ENCODE measurements at places on chromosomes 5 and 9.
A peak's percentile ranks its signal among the peaks of the same experiment; 100 is the strongest.

GRCh38 chr9:126348911-126349550 is 22.4 kb downstream of the MVB12B start:
- DNase-seq, result no peak

DNA sequence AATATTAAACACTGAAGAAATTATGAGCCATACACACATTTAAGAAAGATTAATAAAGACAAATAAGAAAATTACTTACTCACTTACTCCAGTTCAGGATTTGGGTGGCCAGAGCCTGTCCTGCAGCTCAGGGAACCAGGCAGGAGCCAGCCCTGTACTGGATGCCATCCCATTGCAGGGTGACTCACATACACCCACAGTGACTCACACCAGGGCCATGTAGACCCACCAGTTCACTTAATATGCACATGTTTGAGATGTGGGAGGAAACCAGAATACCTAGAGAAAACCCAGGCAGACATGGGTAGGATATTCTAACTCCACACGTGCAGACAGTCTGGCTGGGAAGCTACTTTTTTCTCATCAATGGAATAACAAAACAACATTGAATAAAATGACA is 49.6 kb upstream of the ADRB2 start:
- DNase-seq, result no peak

GRCh38 chr9:2029666-2030170 is 14.6 kb downstream of the SMARCA2 start:
- DNase-seq, result no peak

GRCh38 chr9:2727966-2728613 is 10.8 kb downstream of the KCNV2 start:
- no peak for DNase-seq

- no peak for DNase-seq
Observed at GRCh38 chr9:21862871-21863270, 60.4 kb downstream of the MTAP start.

DNA sequence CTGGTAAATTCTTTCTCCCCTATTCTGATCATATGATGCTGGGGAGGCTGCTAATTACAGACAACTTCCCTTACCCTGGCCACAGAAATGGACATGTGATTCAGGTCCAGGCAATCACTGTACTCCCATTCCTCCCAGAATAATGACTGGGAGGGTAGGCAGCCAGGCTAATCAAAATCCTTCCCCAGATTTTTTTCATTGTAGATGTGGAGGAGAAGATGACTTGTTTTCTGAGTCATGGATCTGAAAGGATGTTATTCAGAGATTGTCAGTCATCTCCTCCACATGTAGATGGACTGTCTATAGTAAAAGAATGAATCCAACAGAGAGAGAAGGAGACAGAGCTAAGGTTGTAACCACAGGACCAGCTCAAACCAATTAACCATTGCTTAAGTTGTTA is 123.9 kb upstream of the PUM3 start:
- DNase-seq, result no peak

DNA sequence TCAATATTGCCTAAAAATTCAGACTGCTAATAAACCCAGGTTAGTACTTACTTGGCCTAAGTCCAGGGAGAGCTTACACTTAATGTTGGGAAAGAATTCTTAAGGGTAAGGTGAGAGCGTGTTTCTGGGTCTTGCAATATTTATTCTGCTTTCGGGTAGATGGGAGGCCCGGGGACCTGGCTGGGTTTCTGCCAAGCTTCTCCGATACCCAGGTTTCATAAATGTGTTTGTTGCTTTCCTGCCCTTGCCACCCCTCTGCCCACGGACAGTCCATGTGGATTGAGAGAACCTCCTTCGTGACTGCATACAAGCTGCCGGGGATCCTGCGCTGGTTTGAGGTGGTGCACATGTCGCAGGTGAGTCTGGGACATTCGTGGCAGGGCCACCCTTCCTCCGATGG is 48.4 kb upstream of the FOXI1 start:
- no peak for DNase-seq

GRCh38 chr9:126621061-126621918 is 7.6 kb downstream of the LMX1B start:
- no peak for DNase-seq

DNA sequence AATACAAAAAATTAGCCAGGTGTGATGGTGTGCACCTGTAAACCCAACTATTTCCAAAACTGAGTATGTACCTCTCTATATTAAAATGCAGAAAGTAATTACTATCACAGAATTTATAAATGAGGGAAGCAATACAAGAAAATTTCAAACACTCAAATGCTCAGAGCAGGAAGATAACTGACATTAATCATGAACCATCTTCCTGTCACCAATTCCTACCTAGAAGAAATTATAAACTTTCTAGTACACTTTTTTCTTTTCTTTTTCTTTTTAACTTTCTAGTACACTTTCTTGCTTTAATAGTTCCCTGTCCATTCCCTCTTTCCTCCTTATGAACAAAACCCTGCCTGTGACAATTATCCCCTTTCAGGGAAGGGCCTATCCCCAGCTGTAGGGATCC is 106.8 kb downstream of the MED27 start:
- DNase-seq, result no peak

DNA sequence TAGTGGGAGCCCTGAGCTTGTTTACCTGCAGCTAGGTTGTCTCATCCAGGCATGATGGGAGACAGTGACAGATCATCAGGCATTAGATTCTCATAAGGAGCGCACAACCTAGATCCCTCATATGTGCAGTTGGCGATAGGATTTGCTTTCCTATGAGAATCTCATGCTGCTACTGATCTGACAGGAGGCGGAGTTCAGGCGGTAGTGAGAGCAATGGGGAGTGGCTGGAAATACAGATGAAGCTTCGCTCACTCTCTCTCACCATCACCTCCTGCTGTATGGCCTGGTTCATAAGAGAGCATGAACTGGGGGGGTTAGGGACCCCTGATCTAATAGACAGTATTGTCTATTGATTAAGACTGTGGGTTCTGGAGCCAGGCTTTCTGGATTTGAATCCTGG is 24.9 kb downstream of the SMAD5 start:
- DNase-seq, result no peak

- DNase-seq, result no peak
Observed at GRCh38 chr9:131910572-131910971, 169.1 kb downstream of the MED27 start.

- no peak for DNase-seq
Observed at GRCh38 chr5:54703133-54703532, 185.6 kb downstream of the SNX18 start.

DNA sequence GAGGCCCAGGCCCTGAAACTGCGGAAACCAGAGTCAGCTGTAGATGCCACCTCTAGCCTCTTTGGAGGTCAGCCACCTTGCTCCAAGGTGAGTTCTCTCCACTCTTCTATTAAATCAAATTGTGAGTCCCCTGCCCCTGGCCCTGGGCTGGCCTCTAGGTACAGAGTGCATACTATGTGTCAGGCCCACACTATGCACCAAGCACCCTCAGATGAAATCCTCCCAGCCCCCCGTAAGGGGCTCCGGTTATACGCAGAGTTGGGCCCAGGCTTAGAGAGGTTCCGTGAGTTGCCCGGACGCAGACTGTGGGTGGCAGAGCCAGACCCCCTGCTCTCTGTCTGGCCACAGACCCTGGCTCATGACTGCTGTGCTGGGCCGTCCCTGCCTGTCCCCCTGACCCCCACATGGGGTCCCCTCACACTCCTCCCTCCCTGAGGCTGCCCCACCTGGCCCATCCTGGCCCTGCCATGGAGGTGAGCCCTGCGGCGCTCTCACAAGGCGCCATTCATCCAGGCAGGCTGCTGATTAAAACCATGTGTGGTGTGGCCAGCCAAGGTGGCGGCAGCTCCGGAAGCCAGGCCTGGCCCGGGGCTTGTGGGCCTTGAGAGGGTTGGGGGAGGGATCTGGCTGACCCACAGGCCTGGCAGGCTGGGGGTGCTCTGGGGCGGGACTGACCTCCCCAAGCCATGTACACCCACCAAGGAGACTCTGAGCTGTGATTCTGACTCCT is 65.5 kb upstream of the SYNPO start:
- no peak for DNase-seq

DNA sequence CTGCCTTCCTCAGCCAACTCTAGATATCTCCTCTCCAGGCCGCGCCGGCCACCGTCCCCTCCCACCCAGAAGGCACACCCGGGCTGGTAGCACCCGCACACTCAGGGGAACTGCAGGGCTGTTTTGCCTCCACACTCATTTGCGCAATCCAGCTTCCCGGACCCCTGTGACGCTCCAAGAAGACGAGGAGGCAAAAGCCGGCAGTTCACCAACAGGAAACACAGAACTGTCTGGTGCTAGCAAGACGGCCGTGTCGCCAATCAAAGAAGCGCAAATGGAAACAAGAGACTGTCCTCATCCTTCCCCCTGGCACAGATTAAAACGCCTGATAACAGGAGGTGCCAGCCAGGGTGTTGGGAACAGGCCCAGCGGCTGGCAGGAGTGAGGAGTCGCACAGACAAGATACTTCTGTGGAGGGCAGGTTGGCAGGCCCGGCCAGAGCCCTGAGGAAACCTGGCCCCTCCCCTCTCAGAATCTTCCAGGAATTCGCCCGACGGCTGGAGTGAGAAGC is 7.8 kb downstream of the AGPAT2 start:
- DNase-seq, result no peak

DNA sequence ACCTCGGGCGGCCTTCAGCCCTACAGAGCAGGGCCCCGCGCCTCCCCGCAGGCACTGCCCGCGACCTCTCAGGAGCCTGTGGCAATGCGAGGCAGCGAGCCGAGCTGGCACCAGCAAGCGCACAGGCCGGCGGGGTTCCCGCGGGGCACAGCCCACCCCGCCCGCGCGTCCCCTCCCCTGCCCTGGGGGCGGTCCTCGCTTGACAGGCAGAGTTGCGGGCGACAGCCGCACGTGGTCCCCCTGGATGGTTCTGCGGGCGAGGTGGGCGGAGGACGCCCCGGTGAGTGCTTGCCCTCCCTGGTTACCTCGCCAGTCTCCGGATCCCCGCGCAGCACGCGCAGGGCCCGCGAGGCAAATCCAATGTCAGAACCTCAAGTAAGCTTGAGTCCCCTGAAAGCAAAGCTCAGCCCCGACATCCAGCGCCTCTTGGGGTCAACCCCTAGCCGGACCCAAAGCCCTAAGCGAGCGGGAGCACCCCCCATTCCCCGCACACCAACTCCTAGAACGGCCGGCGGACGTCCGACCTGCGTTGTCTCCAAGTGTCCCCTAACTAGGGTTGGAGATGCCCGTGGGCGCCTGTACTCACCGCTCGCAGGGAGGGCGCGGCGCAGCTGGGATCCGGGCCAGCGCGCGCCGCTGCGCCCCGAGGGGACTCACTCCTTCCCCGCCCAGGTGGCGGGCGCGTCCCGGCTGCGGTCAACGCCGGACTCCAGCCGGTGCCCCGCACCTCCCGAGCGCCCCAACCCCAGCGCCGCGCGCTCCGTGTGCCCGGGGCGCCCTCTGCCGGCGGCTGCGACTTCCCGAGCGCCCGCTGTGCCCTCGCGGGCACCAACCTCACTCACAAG is at the start of gene DRD1:
DRD1 (minus strand) TSS at position 123 of the 845 bp plus-strand sequence. CDS start 1,083 bp downstream, outside the sequence.
- DNase-seq, result peak; percentile 53

- DNase-seq, result no peak
Observed at GRCh38 chr5:174553556-174553955, 170.8 kb upstream of the MSX2 start.

DNA sequence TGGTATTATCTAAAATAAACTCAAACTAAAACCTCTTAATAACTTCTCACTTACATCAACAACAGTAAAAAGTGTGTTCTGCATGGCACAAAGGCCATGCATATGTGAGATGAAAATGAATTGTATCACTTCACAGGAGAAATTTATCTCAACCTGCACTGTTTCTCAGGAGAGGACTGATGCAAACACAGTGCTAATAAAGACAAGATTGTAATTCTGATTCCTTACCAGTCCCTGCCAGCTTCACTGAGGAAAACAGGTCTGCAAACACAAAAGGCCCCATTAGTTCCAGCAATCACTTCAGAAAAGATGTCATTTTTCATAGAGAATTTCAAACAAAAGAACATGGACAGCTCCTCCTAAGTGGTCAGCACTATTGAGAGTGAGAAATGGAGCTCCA is 117.3 kb upstream of the PDE4D start:
- DNase-seq, result no peak

DNA sequence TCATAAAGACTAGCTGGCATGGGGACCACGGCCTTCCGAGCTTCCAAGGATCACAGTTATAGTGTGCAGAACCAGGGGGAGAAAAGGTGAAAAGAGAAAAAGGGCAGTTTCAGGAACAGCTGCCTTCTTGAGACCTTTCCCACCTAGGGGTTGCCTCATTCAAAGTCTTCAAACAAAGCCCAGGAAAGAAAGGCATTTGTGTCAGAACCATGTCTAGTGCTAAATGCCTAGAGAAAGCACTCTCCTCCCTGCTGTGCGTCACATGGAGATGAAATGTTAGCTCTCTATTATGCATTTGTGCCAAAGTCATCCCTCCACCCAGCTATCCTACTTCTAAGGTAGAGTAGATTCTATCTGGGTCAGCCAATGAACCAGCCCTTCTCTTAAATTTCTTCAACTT is 1037.3 kb upstream of the WWC1 start:
- no peak for DNase-seq

GRCh38 chr9:28155671-28156070 is 582.4 kb upstream of the C9orf72 start:
- no peak for DNase-seq

GRCh38 chr5:35899800-35900199 is 38.6 kb downstream of the CAPSL start:
- DNase-seq, result peak; percentile 9

DNA sequence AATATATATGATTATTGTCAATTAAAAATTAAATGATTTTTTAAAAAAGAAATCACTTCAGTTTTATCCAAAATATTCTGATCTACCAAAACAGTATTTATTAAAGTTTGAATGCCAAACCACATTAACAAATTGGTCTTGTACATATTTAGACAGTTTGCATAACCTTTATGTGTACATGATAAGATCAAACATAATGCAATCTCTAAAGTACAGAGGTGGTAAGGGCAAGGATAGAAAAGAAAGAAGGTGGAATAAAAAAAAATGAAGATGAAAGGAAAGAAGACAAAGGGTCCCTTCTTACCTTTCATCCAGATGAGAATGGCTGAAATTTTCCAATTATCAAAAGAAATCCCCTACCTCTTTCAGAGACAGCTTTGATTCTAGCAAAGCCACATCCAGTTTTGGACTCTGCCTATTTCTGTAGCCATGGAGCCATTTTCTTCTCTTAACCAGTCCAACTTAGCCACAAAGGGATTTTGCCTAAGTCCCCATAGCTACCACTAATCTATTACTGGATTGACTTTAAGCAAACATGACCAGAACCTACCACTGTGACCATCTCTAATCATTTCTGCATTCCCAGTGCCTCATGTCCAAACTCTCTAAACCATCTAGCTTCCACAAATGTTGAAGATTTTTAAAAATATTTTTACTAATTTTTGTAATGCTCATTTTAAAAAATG is 133.3 kb upstream of the TRPM3 start:
- no peak for DNase-seq

GRCh38 chr9:92504881-92505280 is 22.6 kb upstream of the ASPN start:
- no peak for DNase-seq

DNA sequence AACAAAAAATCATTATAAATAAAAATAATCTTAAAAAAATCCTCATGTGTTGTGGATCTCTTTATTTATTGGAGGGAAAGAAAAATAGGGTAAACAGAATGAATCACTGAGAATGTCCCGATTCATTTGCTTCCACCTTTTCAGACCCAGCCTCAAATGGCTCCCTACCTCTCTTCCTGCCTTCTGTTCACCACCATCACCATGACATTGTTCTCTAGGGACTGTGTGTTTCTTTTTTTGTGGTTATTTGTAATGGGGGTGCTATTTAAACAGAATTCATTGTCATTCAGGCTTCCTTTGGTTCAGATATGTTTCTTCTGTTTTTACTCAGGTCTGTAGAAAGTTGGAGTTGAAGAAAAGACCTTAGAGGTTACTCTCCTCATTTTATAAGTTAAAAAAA is 198.2 kb downstream of the KIF4B start:
- DNase-seq, result no peak

Measured in GM19239 (cell line).